ENCODE measurements at places on chromosomes 6 and 20.
A peak's percentile ranks its signal among the peaks of the same experiment; 100 is the strongest.

DNA sequence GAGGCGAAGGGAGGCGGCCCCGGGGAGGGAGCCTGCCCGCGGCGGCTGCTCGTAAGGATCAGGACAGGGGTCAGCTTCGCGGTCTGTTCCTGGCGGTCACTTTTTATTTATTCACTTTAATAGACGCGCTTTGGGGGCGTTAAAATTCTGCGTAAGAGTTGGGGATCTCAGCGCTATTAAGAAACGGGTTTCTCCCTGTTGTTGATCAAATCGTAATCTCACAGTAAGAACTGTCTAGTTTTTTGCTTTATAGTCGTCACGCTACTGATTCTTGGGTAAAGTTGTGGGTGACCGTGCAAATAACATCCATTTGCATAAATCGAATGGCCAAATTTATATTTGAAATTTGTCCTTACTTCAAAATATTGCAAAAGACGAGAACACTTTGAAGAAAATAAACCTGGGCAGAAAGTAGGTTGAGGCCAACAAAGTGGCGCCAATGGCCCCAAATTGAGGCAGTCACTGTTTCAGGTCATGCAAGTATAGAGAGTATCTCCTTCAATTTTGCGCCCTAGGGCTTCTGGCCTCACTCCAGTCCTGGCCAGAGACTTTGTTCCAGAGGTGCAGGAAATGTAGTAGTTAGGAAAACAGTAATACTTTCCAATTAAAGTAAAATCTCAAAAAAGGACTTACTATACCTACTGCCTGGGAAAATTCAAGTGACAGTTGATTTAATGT lies 963 bp upstream of the RMND1 start:
- DNase-seq, result peak; percentile 70

- DNase-seq, result no peak
Observed at GRCh38 chr20:57828696-57829095, 118.9 kb upstream of the PMEPA1 start.

- no peak for DNase-seq
Observed at GRCh38 chr20:11232896-11233295, 559.1 kb upstream of the JAG1 start.

GRCh38 chr6:83086751-83087150 lies 19.3 kb downstream of the DOP1A start:
- peak; percentile 50 for DNase-seq

- DNase-seq, result no peak
Observed at GRCh38 chr6:27805347-27805746, 106.8 kb downstream of the OR2B2 start.

- DNase-seq, result no peak
Observed at GRCh38 chr6:105593805-105594671, 191.2 kb upstream of the PREP start.
